ENCODE measurements at places on chromosomes 1 and 21.
A peak's percentile ranks its signal among the peaks of the same experiment; 100 is the strongest.

- DNase-seq: peak; percentile 14
Observed at GRCh38 chr1:54277451-54278341, 77.7 kb downstream of the MRPL37 start.

- no peak for DNase-seq
Observed at GRCh38 chr1:89464008-89464407, 60.6 kb upstream of the LRRC8B start.

GRCh38 chr21:42572906-42573495 is 59.3 kb downstream of the SLC37A1 start:
- DNase-seq: no peak

GRCh38 chr1:114299331-114299975 is 145.8 kb upstream of the SYT6 start:
- no peak for DNase-seq

DNA sequence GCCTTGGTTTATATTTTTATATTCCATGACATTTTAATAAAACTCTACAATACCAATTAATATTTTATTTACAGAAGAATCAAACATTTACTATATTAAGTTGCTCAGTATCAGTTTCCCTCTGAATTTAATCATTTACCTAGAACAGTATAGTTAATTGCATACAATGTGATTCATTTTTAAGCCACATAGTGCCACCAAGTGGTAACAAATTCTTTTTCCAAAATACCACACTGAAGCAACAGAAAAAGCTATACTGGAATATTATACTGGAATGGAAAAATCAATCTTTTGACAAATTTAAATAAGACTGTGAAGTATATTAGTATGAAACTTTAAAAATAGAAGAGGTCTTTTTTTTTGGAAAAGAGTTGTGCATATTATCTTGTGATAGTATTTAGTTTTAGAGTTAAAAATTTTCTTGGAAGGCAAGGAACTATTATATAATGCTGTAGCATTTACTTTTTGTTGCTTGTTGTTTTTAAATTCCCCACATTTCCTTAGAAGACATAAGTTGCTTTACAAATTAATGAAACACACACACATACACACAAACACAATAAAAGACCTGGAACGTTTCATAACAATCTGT is 57.3 kb downstream of the ZNF644 start:
- DNase-seq: no peak

DNA sequence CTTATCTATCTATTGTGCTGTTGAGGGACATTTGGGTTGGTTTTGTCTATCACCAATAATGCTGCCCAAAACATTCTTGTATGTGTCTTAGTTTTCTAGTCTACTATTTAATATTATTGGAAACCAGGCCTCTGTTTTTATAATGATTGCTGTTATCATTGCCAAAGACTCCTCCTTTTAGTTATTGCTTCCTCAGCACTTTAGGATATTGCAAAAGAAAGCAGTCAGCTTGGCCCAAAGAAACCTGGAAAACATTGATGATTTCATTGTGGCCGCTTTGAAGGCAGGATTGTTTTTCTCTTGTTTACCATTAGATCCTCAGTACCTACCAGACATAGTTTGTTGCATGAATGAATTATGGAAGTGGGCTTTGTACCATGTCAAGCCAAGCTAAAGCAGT is 20.6 kb upstream of the MTARC2 start:
- no peak for DNase-seq

GRCh38 chr1:3689138-3689750 is 36.9 kb downstream of the TP73 start:
- DNase-seq: no peak

DNA sequence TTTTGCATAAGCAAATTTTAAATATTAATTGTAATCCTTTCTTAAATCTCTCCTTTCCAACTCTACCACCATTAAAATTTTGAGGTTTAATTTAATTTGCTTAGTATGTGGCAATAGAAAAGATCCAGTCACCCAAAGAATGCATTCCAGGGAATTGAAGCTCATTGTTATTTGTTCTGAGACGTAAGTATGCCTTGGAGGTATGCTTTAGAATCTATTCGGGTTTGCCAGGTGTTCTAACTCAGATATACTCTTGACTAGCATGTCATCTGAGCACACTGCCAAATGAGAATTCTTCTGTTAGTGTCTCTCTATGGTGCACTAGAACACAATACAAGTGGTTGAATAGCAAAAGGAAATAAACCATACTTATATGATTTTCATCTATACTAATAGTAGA is 813.6 kb upstream of the ADGRL2 start:
- DNase-seq: no peak

DNA sequence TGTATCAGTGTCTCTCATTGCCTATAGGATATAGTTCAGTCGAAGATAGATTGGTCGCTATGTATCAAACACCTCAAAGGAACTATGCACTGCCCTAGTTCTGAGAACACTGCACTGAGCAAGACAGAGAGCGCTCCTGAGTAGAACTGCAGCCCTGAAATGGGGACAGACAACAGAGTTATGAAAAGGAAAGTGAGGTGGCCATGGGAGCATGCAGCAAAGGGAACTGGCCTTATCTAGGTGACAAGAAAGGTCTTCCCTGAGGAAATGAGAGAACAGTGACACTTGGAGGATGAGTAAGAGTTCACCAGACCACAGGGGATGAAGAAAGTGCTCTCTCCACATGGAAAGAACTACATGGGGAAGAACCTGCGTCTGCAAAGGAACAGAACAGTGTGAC is 7.5 kb upstream of the G0S2 start:
- no peak for DNase-seq

DNA sequence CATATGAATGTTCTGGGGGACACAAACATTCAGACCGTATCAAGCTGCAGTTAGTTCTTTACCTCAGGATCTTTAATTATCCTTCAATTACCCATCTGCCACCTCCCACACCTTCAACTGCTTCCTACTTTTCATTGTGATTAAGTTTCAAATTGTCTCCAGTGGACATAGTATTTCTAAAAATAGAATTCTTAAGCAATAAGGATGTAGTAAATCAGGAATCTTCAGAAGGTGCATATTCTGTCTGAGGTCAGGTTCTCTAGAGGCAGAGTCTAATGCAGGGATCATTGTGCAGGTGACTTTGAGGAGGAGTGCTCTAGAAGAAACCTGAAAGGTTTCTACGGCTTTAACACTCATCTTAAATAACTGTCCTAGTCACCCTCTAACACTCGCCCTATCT is 102.6 kb upstream of the PPP2R5A start:
- no peak for DNase-seq

- no peak for DNase-seq
Observed at GRCh38 chr1:158978730-158979129, 31.0 kb upstream of the IFI16 start.

- DNase-seq: no peak
Observed at GRCh38 chr1:192984080-192984479, 75.1 kb downstream of the UCHL5 start.

DNA sequence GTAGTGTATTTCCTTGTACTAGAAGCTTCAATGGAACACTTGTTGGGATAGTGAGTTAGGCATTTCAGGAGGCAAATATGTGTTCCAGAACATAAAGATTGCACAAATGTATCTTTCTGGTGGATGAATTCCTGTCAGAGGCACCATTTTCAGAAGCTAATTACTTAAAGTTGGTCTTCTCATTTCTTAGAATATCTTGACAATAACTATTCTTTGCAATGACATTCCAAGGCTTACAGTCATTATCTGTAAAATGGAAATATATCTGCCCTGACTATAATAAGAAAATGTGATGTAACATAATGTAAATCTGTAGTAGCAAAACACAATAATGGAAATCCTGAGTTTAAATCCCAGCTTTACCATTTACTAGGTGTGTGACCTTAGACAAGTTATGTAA is 2.7 kb downstream of the VCAM1 start:
- no peak for DNase-seq

GRCh38 chr21:14119038-14119437 is 91.7 kb downstream of the LIPI start:
- DNase-seq: no peak

DNA sequence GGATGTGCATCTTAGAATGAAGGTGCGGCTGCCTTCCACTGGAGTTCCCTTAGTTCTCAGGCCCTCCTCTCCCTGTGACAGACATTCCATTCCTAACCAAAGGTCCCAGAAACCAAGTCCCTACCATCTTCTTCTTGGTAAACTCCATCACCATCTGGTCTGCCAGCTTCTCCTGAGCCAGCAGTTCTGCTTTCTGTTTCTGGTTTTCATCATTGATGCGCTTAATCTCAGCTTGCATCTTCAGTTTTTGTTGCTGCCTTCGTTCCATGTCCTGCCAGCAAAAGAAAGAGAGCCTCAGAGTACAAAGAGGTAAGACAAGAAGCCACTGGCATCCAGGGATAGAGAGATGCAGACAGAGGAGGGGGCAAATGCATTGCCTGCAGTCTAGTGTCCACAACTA is 18.0 kb upstream of the VSIG8 start:
- no peak for DNase-seq

- no peak for DNase-seq
Observed at GRCh38 chr1:54229281-54229891, 29.4 kb downstream of the MRPL37 start.

DNA sequence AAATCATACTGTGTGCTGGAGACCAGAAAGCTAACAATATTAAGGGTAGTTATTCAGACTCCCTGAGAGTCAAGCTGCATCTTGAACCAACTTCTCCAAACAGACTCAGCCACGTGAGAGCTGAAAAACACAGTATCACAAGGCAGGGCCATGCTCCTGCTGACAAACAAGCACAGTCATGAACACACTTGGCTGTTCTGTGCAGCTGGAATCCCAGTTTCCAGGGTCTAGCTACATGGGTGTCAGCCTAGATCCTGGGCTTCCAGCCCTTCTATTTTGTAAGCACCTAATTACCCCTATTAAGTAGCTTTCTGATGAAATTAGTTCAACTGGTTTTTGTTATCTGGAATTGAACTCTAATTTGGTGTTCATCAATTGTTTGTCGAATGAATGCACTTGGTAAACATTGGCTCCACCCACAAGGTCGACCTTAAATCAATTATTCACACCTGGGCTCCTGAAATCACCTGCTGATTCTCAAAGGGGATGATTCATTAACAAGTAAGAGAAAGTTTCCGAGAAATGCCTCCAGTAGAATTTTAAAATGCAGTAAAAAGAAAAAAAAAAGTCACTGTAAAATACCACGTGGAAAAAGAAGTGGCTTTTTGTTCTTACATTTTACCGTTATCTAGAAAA is 179.3 kb downstream of the ZC3H11B start:
- no peak for DNase-seq

Measured in stimulated activated naive CD4-positive, alpha-beta T cell (primary cell).